ENCODE measurements at places on chromosomes 3 and 15. TPM values are rescaled to one million over a fixed set of nuclear protein-coding genes. Genes with fewer than 3 reads are reported as not detected.

EPHB1 gene
- 0.16 TPM for total RNA-seq

CLEC3B gene
- 203 TPM for total RNA-seq

RASL12 gene
- total RNA-seq, result 3.1 TPM

LRRC49 gene
- total RNA-seq, result 4.9 TPM

PLXNA1 gene
- 47.8 TPM for total RNA-seq

SV2B gene
- total RNA-seq, result not detected

GPR62 gene
- total RNA-seq, result not detected

QTRT2 gene
- total RNA-seq, result 25.1 TPM

ANO10 gene
- 39.0 TPM for total RNA-seq

TWF2 gene
- 113 TPM for total RNA-seq

TMEM158 gene
- total RNA-seq, result 26.5 TPM

KLHL6 gene
- 0.32 TPM for total RNA-seq

KLHL40 gene
- total RNA-seq, result not detected

TRPM1 gene
- not detected for total RNA-seq

TNFAIP8L3 gene
- total RNA-seq, result 3.8 TPM

SPATA12 gene
- not detected for total RNA-seq

PLA2G4D gene
- total RNA-seq, result not detected

KNL1 gene
- total RNA-seq, result 8.8 TPM

CCDC33 gene
- not detected for total RNA-seq

TMEM207 gene
- total RNA-seq, result not detected

AHSG gene
- not detected for total RNA-seq

TRH gene
- not detected for total RNA-seq

HERC2 gene
- 18.6 TPM for total RNA-seq

APBA2 gene
- total RNA-seq, result 11.0 TPM

DUOXA2 gene
- not detected for total RNA-seq

SPTBN5 gene
- 0.16 TPM for total RNA-seq

ADAMTS17 gene
- 0.90 TPM for total RNA-seq

SLC15A2 gene
- 0.18 TPM for total RNA-seq

SLCO3A1 gene
- total RNA-seq, result 7.6 TPM

SLC28A1 gene
- total RNA-seq, result not detected

ENTPD3 gene
- not detected for total RNA-seq

CCR3 gene
- not detected for total RNA-seq

CHRNA5 gene
- 0.49 TPM for total RNA-seq

Data from cardiac atrium fibroblast (primary cell).